Natural killer cell treated with Interleukin-12 subunit alpha and Interleukin-12 subunit beta and Interleukin-15 and Interleukin-18, amount 100 ng/mL, for 72 hours (primary cell): ENCODE measurements at places on chromosomes 7 and 10. TPM values are rescaled to one million over a fixed set of nuclear protein-coding genes. Genes with fewer than 3 reads are reported as not detected.
A peak's percentile ranks its signal among the peaks of the same experiment; 100 is the strongest.

DNA sequence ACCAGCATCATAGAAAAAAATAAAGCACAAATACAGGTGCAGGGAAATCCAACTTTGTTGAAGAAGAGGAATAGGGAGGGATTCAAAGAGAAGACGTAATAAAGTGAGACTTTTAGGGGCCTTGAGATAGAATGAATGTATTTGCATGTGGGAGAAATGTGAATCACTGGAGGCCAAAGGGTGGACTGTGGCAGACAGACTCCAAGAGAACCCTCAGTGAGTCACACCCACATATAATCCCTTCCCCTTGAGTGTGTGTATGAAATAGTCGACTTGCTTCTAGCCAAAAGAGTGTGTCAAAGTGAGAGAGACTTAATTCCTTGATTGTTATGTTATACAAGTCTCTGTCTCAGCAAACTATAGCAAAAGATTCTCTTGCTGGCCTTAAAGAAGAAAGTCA is 101.3 kb upstream of the GHITM start:
- peaks cover 40% of the 10 kb centered on the region for H3K27me3 ChIP-seq
- DNase-seq = no peak
- no peaks in the 10 kb centered on the region for H3K4me1 ChIP-seq

- peaks cover 6% of the 10 kb centered on the region for H3K27me3 ChIP-seq
- H3K36me3 ChIP-seq = no peaks in the 10 kb centered on the region
- no peak for DNase-seq
These were observed 377.0 kb downstream of the TCERG1L start for GRCh38 chr10:130934293-130935127.

DNA sequence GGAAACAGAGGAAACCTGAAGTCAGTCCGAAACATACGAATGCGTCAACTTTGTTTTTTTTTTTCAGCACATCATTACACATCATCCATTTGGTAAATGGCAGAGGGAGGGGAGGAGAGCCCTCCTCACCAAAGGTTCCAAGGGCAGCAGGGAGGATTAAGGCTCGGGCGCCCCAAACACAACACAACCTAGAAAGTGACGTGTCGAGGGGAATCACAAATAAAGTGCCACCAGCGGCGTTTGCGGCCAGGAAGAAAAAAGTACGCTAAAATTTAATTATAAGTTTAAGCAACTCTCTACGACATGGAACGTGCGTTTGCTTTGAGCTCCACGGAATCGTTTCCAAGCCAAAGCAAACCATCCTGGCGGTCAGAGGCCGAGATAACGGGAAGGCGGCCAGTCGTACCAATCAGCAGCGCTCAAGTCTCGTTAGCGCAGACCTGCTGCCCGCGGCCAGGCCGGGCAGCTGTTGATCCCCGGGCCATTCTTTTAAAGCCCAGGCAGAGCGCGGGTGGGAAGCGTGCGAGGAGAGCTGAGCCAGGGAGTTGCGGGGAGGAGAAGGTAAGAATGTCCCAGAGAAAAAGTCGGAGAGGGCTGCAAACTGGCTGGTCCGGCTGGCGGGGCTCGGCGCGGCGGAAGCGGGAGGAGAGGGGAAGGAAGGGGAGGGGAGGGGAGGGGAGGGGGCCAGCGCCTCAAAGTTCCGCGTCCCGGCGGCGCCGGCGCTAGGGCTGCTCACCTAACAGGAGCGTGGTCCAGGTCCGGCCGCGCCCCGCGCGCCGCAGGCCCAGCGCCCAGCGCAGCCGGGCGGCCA is 719 bp downstream of the DPY19L1 start:
- peak overlapping the region; percentile 91 for H3K27ac ChIP-seq
- no peaks in the 10 kb centered on the region for H3K36me3 ChIP-seq
- H3K4me3 ChIP-seq = peak overlapping the region; percentile 77
- DNase-seq = peak; percentile 71

DNA sequence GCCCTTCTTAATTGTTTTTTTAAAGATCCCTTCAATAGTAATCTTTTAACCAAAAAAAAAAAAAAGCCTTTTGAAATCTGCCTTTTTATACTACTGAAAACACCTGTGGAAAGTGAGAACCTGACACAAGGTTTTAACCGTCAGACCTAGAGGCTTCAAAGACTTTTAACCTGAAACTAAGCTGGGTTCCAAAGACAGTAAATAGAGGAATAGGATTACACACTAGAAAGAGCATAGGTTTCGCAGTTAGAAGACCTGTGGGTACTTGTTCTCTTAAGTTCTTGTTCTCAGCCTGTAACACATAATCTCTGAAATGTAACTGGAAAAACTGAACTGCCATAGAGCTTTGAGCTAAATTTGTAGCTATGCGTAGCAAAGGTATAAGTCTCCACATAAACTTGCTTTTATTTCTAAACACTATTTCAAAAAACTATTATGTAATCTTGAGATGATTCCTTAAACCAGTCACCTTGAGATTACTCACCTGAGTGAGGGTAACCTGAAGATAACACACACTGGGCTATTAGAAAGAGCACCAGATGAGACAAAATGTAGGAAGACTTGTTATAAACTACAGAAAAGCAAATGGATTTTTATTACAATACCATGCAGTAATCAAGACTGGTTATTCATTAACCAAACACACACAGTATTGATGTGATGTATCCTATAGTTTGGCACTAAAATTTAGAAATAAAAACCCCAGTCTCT is 196.6 kb upstream of the FRMD4A start:
- peaks cover 18% of the 10 kb centered on the region for H3K36me3 ChIP-seq
- peak overlapping the region; percentile 87 for H3K27ac ChIP-seq
- no peak for DNase-seq
- no peaks in the 10 kb centered on the region for H3K27me3 ChIP-seq
- peaks cover 76% of the 10 kb centered on the region for H3K4me1 ChIP-seq
- no peak overlapping the region for H3K4me3 ChIP-seq

DNA sequence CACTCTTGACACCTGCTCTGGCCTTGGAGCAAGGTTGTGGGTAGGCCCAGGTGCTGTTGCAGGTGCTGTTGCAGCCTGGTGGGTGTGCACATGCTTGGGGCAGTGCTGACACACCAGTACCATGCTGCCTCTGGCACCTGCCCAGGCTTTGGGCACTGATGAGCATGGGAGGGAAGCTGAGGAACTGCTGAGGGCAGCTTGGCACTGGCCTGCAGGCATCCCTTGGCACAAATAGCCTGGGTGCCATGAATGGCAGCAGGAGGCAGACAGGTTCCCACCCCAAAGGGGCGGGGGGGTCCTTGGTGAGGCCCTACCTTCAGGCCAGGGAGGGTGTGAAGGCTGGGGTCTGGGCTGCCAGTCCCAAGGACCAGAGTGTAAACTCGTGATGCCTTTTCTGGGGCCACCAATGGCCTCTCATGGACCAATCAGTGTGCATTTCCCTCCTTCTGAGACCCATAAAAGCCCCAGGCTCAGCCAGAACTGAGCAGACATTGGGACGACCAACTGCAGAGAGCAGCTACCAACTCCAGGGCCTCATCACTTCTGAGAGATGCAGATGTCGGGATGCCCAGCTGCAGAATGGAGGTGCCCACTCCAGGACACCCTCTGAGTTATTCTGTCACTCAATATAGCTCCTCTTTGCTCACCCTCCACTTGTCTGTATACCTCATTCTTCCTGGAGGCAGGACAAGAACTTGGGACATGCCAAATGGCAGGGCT is 547.4 kb downstream of the ZWINT start:
- H3K4me1 ChIP-seq = no peaks in the 10 kb centered on the region
- no peaks in the 10 kb centered on the region for H3K36me3 ChIP-seq

DNA sequence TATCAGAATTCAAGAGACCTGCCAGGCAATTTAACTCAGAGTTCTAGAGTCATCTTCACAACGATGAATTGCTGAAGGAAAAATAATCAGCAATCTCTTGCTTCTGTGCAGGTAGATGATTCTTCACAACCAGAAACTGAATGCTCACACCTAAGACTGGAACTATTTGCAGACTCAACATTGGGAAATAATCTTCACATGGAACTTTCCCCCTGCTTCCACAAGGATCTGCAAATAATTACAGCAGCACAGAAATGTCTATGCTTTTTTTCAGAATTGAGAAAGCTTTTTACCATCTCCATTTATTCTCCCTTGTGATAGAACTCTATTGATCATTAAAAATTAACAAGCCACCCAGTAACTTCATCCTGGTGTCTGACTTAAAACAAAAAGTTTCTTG is 282.8 kb downstream of the AHR start:
- no peaks in the 10 kb centered on the region for H3K4me1 ChIP-seq
- H3K36me3 ChIP-seq = peaks cover 24% of the 10 kb centered on the region
- H3K27ac ChIP-seq = no peak overlapping the region
- H3K4me3 ChIP-seq = no peak overlapping the region
- H3K27me3 ChIP-seq = peaks cover 7% of the 10 kb centered on the region
- DNase-seq = no peak

DNA sequence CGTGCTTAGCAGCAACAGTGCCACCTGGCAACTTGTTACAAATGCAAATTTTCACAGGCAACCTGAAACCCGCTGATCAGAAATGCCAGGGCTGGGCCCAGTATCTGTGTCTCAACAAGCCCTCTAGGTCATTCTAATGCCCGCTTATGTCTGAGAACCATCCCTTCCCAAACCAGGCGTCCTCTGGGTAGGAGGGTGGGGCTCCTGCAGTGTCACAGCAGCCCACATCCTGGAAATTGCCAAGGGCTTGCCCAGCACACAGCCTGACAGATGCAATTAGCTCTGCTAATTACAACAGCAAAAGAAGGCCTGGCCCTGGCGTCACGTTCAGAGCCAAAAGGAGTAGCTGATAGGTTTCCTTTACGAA is 15.9 kb downstream of the ITPRIP start:
- H3K36me3 ChIP-seq = no peaks in the 10 kb centered on the region
- H3K27ac ChIP-seq = peak overlapping the region; percentile 94
- peak; percentile 72 for DNase-seq
- H3K4me1 ChIP-seq = peaks cover 89% of the 10 kb centered on the region
- no peaks in the 10 kb centered on the region for H3K27me3 ChIP-seq

Gene TBXAS1
- 130 TPM for total RNA-seq

Gene SPDYE16
- total RNA-seq = 0.36 TPM

Gene HTR5A
- total RNA-seq = not detected

Gene AGR2
- total RNA-seq = not detected
